ENCODE measurements at places on chromosomes 5 and 9.

- DNase-seq = no peak
Observed at GRCh38 chr5:159655757-159656409, 260.4 kb upstream of the ADRA1B start.

GRCh38 chr5:172637110-172637580, 3.9 kb upstream of the NEURL1B start:
- DNase-seq = no peak

DNA sequence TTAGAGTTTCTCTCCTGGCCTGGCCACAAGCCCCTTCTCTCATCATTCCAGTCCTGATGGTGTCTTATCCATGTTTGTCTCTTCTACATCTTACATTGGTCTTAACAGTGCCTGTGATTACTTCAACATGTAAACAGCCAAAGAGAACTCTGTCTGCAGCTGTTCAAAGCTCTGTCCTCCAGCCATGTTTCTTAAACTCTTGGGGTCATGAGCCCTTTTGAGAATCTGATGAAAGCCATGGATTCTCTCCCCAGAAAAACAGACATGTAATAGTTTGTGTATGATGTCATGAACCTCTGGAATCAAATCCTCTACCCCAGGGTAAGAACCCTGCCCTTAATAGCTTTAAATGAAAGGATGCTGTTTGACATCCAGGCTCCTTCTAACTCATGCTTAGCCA, 30.1 kb downstream of the MAMDC2 start:
- DNase-seq = no peak

DNA sequence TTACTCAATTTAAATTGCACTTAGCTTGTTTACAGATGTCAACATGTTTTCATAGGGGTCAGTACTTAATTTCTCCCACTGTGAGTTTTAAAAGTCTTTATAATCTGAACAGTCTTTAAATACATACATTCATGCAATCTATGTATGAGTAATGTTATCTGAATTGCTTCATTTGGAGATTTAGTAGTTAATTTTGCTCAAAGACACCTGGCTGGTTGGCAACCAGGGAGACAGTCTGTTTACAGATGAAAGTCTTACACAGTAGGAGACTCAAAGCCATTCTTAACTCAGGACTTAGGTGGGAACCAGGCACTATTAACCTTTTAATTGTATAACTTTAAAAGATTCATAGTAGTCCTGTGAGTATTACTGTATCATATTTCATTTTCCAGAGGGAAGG, 29.3 kb downstream of the DAB2 start:
- DNase-seq = no peak

GRCh38 chr5:77210964-77211690, 647 bp downstream of the PDE8B start:
- DNase-seq = no peak

GRCh38 chr5:4191041-4191440, 595.4 kb downstream of the IRX1 start:
- DNase-seq = no peak

DNA sequence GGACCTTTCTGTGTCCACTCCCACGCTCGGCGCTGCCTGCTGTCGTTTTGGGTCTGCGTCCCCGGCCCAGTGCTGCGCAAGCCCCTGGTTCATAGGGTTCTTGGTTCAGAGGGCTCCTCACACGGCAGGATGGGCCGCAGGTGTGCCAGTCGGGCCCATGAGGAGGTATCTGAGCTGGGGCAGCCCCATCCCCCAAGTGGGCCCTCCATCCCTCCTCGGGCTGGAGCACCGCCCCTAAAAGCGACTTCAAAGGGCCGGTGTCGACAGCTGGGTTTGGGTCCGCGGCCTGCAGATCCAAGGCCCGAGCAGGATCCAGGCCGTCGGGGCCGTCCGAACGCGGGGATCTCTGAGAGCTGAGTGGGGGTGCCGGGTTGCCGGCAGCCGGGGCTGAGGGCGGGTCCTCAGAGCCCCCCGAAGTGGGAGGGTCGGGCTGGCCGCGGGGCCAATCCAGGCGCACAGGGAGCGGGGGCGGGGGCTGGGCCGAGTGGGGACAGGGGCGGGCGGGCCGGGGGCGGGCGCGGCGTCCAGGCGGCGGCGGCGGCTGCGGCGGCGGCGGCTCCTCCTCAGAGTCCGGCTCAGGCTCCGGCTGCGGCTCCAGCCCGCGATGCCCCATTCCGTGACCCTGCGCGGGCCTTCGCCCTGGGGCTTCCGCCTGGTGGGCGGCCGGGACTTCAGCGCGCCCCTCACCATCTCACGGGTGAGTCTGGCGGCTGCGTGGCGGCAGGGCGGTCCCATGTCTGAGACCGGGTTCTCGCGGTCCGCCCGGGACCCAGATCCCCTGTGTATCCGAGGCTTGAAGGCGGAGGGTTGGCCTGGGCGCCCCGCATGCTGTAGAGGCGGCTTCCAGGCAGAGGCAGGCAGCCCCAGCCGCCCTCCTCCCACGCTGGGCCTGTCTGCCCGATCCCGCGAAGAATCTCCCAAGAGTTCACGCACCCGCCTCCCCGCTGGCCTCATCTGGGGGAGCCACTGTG, at the start of gene PDLIM4:
Gene PDLIM4, plus strand, starts transcription at position 566 of the 971 bp plus-strand sequence. Its CDS starts 39 bp downstream, at position 605.
- DNase-seq = no peak

GRCh38 chr9:4680750-4681149, 1.4 kb downstream of the CDC37L1 start:
- DNase-seq = no peak

DNA sequence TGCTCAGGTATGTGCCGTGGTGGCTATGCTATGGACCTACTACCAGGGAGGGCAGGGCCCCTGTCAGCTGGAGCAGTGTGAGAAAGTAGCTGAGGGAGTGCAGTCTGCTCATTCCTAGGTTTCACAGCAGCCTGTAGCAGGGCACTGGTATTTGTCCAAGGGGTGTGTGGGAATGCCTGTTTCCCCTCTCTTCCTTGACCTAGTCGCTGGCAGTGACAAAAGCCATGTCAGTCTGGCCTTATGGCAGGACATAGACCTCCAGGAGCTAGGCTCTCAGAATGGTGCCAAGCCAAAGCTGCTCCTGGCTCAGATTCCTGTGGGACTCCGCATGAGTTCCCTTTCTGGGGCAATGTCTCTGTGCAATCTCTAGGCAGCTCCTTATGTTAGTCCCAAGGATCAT, 253.9 kb upstream of the TYRP1 start:
- no peak for DNase-seq

DNA sequence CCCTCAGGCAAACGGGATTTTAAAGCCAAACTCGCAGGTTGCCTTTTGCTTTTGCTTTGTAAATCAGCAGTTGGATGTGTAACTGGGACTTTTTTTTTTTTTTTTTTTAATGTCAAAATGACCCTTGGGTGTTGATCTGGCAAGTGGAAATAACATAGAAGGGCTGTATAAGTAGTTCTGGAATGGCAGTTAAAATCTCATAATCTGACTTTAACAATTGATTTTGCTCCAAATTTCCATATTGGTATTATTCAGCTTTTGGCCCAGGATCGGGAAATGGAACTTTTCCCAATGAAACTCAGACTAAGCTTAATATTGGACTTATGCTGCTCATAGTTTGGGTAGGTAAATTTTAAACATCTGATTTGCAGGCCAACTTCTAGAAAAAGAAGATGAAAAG, 346.8 kb upstream of the NUDT12 start:
- DNase-seq = no peak

DNA sequence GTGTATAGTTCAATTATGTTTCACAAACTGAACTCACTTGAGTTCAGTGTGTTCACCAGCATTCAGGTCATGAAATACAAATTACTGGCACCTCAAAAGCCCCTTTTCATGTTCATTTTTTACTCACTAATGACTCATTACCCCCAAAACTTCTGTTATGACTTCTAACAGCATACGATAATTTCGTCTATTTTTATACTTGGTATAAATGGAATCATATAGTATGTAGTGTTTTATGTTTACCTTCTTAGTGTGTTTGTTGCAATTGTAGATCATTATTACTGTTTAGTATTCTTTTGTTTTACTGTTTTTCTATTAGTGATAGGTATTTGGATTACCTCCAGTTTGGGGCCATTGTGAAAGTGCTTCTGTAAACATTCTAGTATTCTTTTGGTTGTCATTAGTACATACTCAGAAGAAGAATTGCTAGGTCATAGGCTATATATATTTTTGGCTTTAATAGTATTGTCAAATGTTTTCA, 33.4 kb downstream of the DDX4 start:
- no peak for DNase-seq

- no peak for DNase-seq
Observed at GRCh38 chr9:87605676-87606075, 108.0 kb downstream of the DAPK1 start.

- DNase-seq = no peak
Observed at GRCh38 chr9:92432972-92433548, 8.8 kb upstream of the OMD start.

DNA sequence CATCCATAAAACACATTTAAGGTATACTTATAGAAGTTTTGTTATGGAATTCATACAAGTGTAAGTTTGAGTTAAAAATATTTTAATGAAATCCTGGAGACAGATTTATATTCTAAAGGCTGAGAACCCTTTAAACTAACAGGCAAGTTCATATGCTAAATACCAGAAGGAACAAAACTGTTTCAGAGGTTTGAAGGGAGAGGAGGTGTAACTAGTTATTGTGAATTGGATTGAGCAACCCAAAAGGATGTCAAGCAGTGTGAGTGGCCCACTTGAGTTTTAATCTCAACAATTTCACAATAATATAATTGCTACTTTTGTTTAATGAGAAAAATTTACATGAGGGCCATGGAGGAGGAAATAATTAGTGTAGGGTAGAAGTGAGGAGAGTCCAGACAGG, 348.5 kb upstream of the ACTBL2 start:
- no peak for DNase-seq

- no peak for DNase-seq
Observed at GRCh38 chr5:53253421-53253871, 143.9 kb upstream of the MOCS2 start.

- no peak for DNase-seq
Observed at GRCh38 chr9:135478829-135479468, 633 bp upstream of the PPP1R26 start.

- DNase-seq = no peak
Observed at GRCh38 chr9:130283539-130284248, 18.1 kb downstream of the HMCN2 start.

- DNase-seq = no peak
Observed at GRCh38 chr5:14753292-14753691, 88.8 kb downstream of the OTULIN start.

- no peak for DNase-seq
Observed at GRCh38 chr5:12636209-12636608, 732.0 kb upstream of the CTNND2 start.

- peak; percentile 31 for DNase-seq
Observed at GRCh38 chr5:111394586-111394985, 117.7 kb downstream of the STARD4 start.

- DNase-seq = peak; percentile 63
Observed at GRCh38 chr5:98929710-98930298, 997 bp upstream of the CHD1 start.

- no peak for DNase-seq
Observed at GRCh38 chr5:178587763-178588611, 2.2 kb downstream of the COL23A1 start.

GRCh38 chr9:71626395-71626794, 141.9 kb downstream of the CEMIP2 start:
- no peak for DNase-seq

GRCh38 chr5:1523480-1523792, 324 bp downstream of the LPCAT1 start:
- DNase-seq = no peak

DNA sequence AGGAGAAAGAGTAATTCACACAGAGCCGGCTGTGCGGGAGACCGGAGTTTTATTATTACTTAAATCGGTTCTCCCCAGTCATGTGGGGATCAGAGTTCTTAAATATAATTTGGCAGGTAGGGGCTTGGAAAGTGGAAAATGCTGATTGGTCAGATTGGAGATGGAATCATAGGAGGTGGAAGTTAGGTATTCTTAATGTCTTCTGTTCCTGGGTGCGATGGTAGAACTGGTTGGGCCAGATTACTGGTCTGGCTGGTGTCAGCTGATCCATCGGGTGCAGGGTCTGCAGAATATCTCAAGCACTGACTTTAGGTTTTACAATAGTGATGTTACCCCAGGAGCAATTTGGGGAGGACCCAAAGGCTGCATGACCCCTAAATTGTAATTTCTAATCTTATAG, 4.6 kb upstream of the CERCAM start:
- no peak for DNase-seq

- no peak for DNase-seq
Observed at GRCh38 chr5:148748702-148749392, 77.6 kb upstream of the ADRB2 start.

DNA sequence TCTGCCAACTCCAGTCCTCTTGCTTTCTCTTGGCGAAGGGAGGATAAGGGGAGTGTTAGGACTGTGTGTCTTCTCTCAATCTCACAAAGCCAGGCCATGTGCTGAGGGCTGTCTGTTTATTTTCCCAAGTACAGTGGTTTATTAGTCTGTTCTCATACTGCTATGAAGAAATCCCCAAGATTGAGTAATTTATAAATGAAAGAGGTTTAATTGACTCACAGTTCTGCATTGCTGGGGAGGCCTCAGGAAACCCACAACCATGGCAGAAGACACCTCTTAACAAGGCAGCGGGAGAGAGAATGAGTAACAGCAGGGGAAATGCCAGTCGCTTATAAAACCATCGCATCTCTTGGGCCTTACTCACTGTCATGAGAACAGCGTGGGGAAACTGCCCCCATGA, 36.2 kb upstream of the CKS2 start:
- no peak for DNase-seq

GRCh38 chr5:112763165-112763564, 25.5 kb downstream of the APC start:
- DNase-seq = no peak

DNA sequence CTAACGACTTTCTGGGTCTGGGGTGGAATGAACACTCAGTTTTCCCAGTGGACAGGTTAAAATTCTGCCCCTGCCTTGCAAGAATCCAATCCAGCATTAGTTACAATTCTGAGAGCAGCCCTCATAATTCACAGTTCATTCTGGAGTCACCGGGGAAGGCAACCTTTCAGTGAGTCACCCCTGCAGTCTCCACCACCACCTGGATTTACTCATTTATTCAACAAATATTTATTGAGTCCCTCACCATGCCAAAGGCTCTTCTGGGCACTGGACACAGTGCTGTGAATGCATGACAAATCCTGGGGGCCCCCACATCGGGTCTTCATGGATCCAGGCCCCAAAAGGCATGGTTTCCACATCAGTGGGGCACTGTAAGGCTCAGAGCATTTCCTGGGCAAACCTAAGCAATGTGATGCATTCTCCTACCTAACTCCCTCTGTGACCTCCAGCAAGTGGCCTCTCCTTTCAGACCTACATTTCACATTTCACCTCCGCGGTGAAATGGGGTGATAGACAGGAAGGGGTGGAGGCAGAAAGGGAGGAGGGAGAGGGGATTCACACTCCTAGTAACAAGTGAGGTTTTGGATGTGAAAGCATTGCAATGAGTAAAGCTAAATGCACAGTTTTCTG, 6.4 kb upstream of the MSX2 start:
- DNase-seq = no peak

DNA sequence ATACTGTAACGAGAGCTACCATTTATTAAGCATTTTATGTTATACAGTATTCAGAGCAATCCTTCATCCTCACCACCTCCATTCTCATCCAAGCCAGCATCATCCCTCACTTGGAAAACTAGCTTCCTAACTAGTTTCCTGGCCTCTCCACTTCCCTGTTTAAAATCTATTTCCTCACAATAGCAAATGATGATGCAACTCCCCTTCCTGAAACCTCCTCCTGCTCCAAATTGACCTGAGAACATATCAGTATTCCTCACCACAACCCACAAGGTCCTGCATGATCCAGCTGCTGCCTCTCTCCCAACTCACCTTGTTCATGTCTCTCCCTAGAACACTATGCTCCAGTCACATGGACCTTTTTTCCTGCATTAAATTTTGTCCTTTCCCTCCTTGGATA, 4.3 kb upstream of the SLC36A2 start:
- DNase-seq = no peak

- no peak for DNase-seq
Observed at GRCh38 chr5:88957013-88957412, 74.0 kb upstream of the MEF2C start.

- DNase-seq = no peak
Observed at GRCh38 chr5:101370181-101370580, 467.1 kb upstream of the ST8SIA4 start.
